ENCODE measurements at places on chromosomes 5 and 9.

GRCh38 chr5:128436749-128437188, 101.3 kb downstream of the FBN2 start:
- DNase-seq, result no peak

DNA sequence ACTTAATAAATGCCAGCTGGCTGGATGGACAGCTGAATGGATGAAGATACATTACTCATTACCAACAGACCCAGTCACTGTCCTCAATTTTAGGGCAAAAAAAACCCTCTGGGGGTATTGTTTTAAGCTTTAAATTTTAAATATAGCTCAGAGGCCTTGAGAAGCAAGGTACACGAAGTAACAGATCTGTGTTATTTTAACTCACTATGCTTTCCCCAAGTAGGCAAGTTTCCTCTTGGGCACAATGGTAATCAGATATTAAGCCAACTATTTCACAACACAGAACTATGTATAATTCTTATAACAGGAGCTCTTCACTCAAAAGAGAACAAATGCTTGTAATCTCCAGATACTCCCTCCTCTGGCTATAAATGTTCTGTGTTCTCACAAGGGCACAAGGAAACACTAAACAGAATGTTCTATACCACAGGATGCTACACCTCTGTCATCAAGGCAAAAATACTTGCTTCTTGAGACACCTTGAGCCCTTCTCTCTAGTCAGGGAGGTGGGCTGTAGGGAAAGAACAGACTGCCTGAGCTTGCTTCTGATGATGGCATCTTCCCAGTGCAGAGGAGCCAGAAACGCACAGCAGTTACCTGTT, 443.8 kb downstream of the SPOCK1 start:
- no peak for DNase-seq

GRCh38 chr5:173881811-173882575, 6.2 kb upstream of the CPEB4 start:
- DNase-seq, result no peak

DNA sequence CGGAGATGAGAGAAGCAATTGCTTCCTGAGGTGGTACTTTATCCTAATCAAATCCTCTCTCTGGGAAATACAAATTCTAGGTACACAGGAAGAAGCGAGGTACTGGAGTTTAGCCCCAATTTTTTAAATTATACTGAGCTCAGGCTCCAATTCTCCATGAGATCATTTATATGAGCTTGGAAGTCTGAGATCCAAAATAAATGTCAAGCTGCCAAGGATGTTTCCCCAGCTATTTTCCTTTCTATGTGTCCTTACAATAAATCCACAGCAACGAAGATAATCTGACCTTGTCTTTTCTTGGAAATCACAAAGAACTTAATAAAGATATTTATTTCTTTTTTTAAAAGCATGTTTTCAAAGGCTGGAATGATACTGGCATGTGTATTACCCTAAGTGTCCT, 597.3 kb downstream of the GABRG2 start:
- DNase-seq, result no peak

- no peak for DNase-seq
Measured at GRCh38 chr9:121217609-121218292, 16.1 kb upstream of the RAB14 start.

All from heart left ventricle (tissue), 16 donors.